ENCODE measurements at places on chromosomes 5 and 9. TPM values are rescaled to one million over a fixed set of nuclear protein-coding genes. Genes with fewer than 3 reads are reported as not detected.

- H3K27ac ChIP-seq = no peak overlapping the region
- no peaks in the 10 kb centered on the region for H3K36me3 ChIP-seq
- no peak overlapping the region for H3K4me3 ChIP-seq
- H3K4me1 ChIP-seq = no peaks in the 10 kb centered on the region
- no peak for DNase-seq
Measured at GRCh38 chr9:1400983-1401382, 350.8 kb downstream of the DMRT2 start.

DNA sequence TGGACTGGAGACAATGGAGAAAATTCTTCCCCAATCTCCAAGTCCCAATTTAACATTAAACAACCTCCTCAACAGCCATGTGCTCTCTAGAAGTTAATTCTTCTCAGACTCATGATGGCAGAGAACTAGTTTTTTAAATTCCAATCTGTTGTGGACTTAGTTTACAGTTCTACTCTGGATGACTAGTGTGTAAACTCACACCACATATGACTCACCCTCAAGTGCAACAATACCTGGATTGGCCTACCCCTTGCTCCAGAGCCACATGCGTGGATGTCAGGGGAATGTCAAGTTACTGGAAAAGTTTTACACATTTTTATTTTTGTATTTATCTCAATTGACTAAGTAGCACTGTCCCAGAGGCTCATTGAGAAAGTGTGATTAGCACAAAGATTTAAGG lies 136.0 kb upstream of the EFNA5 start:
- H3K4me1 ChIP-seq = no peaks in the 10 kb centered on the region
- DNase-seq = no peak
- no peak overlapping the region for H3K27ac ChIP-seq
- H3K36me3 ChIP-seq = no peaks in the 10 kb centered on the region

- DNase-seq = no peak
- no peaks in the 10 kb centered on the region for H3K27me3 ChIP-seq
- no peak overlapping the region for H3K27ac ChIP-seq
- H3K4me1 ChIP-seq = no peaks in the 10 kb centered on the region
- no peaks in the 10 kb centered on the region for H3K36me3 ChIP-seq
Measured at GRCh38 chr9:106634183-106634582, 228.8 kb upstream of the ZNF462 start.

DNA sequence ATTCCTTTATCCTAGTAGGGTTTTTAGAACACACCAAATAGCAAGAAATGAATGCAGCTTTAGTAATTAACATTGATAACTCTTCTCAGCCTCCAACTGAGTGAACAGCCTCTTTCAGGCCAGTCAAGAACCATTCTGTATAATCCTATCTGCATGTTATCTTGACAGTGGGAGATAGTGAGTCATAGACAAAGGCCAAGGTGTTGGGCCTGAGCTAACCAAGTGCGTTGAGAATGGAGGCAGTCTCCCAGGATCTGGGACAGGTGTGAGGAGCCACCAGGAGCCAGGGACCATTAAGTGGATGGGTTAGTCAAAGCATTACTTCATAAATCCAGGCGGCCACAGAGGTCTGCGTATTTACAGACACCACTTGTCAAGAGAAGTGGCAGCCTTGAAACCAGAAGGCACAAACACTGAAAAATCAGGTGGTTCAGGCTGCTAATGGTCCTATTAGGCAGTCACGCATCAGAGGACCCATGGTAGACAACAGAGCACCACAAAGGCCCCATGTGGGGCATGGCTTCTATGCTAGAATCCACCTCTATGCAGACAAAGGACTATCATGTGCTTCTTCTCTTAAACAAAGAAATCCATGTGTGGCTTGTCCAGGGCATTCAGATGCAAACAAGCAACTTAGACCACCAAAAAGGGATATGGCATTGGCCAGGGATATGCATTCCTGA lies 409.7 kb upstream of the PIK3R1 start:
- no peaks in the 10 kb centered on the region for H3K4me1 ChIP-seq
- no peak for DNase-seq
- no peaks in the 10 kb centered on the region for H3K27me3 ChIP-seq
- H3K4me3 ChIP-seq = no peak overlapping the region
- H3K36me3 ChIP-seq = no peaks in the 10 kb centered on the region

GRCh38 chr5:137147346-137147745 lies 351.8 kb downstream of the SPOCK1 start:
- DNase-seq = no peak
- no peak overlapping the region for H3K4me3 ChIP-seq
- no peaks in the 10 kb centered on the region for H3K36me3 ChIP-seq
- no peak overlapping the region for H3K27ac ChIP-seq
- H3K4me1 ChIP-seq = no peaks in the 10 kb centered on the region
- H3K27me3 ChIP-seq = no peaks in the 10 kb centered on the region

- no peak overlapping the region for H3K27ac ChIP-seq
- H3K36me3 ChIP-seq = no peaks in the 10 kb centered on the region
- no peak overlapping the region for H3K4me3 ChIP-seq
- no peak for DNase-seq
- H3K27me3 ChIP-seq = no peaks in the 10 kb centered on the region
Measured at GRCh38 chr5:106963630-106964029, 707.1 kb downstream of the EFNA5 start.

- H3K4me3 ChIP-seq = no peak overlapping the region
- no peak overlapping the region for H3K27ac ChIP-seq
- DNase-seq = no peak
- no peaks in the 10 kb centered on the region for H3K4me1 ChIP-seq
- H3K36me3 ChIP-seq = no peaks in the 10 kb centered on the region
Measured at GRCh38 chr5:111848476-111848875, 91.5 kb upstream of the NREP start.

GRCh38 chr5:168291964-168292785 lies 730 bp downstream of the WWC1 start:
- DNase-seq = peak; percentile 59
- peak overlapping the region; percentile 23 for H3K27ac ChIP-seq
- no peaks in the 10 kb centered on the region for H3K27me3 ChIP-seq
- H3K4me1 ChIP-seq = peaks cover 35% of the 10 kb centered on the region
- peak overlapping the region; percentile 61 for H3K4me3 ChIP-seq
- no peaks in the 10 kb centered on the region for H3K36me3 ChIP-seq

- DNase-seq = no peak
- H3K4me1 ChIP-seq = no peaks in the 10 kb centered on the region
Measured at GRCh38 chr5:13081116-13081515, 863.4 kb downstream of the DNAH5 start.

DNA sequence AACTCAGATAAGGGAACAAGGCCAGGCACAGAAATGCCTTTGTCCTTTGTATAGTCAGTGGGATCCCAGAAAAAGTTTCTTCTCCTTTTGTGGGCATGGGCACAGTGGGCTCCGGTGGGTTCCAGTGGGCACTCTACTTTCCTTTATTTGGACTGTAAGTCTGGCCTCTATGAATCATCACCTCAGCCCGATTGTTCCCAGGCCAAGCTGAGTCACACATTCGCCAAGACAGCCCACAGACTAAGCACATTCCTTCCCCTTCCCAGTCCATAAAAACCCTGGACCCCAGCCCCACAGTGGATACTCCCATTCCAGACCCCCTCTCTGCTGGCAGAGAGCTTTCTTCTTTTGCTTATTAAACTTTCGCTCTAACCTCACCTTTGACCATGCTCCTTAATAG lies 165.0 kb downstream of the FBXL17 start:
- no peaks in the 10 kb centered on the region for H3K36me3 ChIP-seq
- H3K27ac ChIP-seq = no peak overlapping the region
- H3K4me1 ChIP-seq = no peaks in the 10 kb centered on the region

- H3K4me1 ChIP-seq = no peaks in the 10 kb centered on the region
- no peak overlapping the region for H3K4me3 ChIP-seq
- no peak overlapping the region for H3K27ac ChIP-seq
- H3K36me3 ChIP-seq = no peaks in the 10 kb centered on the region
- no peak for DNase-seq
Measured at GRCh38 chr9:37353791-37354190, 68.7 kb upstream of the GRHPR start.

COL15A1 gene
- total RNA-seq = 0.07 TPM

AHRR gene
- total RNA-seq = 0.06 TPM

SPATA31E1 gene
- not detected for total RNA-seq

NOXA1 gene
- total RNA-seq = 8.0 TPM

IL17B gene
- not detected for total RNA-seq

Data from right lobe of liver (tissue), 6 donors.